NCI-H2171 (cell line): ENCODE measurements at places on chromosomes 2 and 18.

DNA sequence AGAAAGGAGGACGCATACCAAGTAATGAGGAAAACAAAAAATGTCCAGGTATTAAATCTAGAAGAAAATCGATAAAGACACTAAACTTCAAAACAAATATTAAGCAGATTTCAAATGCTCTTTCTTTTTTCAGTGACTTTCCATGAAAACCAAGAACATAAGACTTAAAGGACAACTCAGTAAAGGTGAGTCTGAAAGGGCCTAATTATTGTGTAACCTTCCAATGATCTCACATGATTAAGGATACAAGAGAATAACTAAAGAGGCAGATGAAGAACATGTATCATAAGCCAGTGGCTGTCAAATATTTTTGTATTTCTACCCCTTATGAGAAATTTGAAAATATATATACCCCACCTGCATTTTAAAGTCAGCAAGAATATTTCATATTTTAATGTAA is 30.7 kb downstream of the MBD2 start:
- no peak for DNase-seq

DNA sequence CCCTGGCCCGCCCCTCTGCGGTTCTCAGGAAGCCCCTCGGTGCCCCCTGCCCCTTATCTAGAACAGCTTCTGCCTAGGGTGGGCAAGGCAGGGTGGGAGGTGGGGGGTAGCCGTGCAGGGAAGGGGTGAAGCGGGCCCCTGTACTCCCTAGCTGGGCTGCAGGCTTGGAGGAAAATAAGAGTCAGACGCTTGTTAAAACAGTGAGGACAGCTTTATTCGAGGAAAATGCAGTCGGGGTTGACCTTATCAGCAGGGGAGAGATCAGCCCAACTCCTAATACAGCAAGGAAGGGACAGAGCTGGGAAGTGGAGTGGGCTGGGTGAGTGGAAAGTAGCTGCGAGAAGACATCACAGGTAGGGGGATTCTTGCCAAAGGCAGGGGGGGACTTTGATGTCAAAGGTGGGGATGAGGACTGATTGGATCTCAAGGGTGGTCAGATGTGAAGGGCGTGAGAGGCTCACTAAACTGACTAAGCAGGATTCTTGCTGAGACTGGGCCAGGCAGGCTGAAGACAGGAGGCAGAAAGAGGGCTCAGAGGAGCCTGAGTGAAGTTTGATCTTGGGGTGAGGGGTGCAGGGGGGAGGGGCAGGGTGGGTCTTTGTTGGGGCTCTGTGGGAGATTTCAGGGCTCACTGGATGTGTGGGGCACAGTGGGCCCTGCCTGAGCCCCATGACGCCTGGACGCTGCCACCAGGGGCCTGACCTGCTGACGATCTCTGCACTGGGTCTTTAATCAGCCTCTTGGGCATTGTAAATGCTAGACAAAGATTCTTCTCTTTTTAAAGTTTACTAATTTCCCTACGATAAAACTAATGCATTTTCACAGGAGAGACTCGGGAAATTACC is 29.9 kb downstream of the HPCAL1 start:
- no peak for DNase-seq

DNA sequence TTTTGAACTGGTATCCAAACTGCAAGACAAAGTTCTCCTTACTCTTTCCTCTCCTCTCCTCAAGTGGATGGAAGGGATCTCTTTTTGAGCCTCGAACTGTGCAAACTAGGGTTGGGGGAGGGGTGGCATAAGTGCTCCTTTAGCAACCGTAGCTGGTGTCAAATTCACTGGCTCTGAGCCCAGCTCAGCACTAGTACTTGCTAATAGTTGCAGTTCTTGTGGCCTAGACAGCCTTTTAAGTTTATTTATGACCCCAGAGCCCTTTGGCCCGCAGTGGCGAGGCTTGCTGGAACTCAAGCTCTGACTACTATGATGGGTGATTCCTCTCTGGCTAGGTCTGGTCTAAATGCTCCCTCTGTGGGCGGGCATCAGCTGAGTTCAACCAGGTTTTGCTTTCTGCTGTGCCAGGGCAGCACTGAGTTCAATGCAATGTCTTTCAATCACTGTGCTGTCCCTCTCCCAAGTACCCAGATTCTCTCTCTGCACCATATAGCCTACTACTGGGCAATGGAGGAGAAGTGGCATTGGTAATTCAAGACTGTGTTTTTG is 528.4 kb upstream of the SYT4 start:
- no peak for DNase-seq

DNA sequence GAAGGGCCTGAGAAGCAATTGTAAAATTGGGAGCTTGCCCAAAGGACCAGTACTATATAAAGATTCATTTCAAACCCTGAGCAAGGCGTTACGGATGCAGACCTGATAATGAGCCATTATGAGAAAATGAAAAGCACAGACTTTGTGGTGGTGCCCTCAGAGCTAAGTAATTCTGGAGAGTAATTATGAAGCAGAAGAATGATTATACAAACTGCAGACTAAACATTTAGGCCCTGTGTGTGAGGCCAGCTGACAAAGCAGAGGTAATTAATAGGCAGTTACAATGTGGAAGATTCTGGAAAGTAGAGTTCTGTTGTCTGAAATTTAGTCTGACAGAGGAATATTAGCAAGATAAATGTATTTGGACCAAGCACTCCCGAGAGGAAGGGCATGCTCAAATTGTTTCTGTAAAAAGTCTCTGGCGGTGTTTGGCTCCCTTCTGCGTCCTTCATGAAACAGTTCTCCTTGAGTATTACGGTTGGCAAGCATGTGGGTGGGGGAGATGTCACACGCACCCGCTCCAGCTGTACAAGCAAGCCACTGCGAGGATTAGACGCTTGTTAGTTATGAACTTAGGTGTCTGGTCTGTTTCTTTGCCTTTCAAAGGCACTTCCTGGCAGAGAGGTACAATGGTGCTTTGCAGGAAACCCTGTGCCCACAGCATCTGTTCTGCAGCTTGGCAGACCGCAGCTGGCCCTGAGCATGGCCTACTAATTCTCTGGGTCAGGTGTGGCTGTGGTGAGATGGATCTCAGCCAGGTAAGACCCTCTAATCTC is 45.5 kb downstream of the CDC42EP3 start:
- no peak for DNase-seq

GRCh38 chr2:32289165-32289999 is 11.7 kb downstream of the YIPF4 start:
- DNase-seq, result no peak

- DNase-seq, result no peak
These were observed 463.5 kb upstream of the NETO1 start for GRCh38 chr18:73331212-73331772.

GRCh38 chr2:53829273-53829979 is 30.3 kb downstream of the GPR75 start:
- no peak for DNase-seq

DNA sequence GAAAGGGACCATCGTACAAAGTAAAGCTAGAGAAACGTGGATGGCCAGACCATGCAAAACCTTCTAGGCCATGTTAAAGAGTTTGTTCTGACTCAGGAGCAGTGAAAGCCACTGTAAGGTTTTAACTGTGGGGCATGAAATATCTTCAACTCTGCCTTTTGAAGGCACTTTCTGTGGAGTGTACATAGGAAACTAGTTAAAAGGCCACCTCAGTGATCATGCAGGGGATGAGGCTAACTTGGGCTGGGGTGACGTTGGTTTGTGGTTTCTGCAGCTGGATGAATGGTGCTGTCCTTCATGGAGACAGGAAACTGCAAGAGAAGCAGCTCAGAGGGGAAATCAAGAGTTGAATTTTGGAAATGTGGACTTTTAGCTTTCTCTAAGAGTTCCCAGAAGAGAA is 190.7 kb downstream of the CDCA7 start:
- no peak for DNase-seq

- DNase-seq, result no peak
These were observed 61.3 kb upstream of the SLC8A1 start for GRCh38 chr2:40513201-40513600.

DNA sequence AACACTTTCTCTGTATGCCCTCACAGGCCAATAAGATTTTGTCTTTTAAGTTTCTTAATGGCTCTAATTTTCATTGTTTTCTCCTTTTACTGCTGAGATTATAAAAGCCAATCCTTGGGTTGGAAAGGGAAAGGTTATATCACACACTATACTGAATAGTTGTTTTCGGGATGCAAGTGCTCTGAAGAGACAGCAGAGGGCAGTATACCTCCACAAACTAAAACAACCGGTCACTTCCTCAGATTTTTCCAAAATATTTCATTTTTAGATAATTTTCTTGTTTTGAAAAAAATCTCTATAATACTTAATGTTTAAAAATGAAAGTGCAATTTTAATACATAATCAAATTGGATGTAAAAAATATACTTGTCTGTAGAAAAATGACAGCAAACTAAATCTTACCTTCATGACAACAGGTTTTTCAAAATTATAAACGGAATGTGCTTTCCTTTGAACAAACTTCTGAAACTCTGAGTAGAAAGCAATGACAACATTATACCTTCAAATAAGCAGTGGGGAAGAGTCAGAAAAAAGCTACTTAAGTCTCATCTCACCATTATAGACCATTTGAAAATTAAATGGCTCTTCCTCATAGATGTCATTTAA is 82.7 kb downstream of the ORC4 start:
- no peak for DNase-seq
